ENCODE measurements at places on chromosomes 12 and 14. TPM values are rescaled to one million over a fixed set of nuclear protein-coding genes. Genes with fewer than 3 reads are reported as not detected.

The PRB2 gene
- polyA plus RNA-seq = not detected

The A2M gene
- 2,622 TPM for polyA plus RNA-seq

DNA sequence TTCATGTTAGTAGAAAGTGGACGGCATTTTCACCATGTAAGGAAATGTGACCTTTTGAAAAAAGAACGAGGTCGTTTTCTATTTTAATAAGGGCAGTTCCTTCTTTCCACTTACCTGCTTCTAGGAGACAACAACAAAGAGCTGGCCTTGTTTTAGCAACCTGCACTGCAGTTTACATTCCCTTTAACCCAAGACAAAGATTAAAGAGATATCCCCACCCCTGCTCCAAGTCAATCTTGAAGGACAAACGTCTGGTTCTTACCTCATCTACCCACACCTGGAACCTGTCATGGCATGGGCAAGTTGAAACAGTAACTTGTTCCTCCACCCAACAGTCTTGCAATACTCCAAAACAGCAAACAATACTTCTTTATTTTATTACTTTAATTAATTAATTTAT, 32.7 kb downstream of the ZCCHC8 start:
- H3K27ac ChIP-seq = no peak overlapping the region
- no peaks in the 10 kb centered on the region for H3K27me3 ChIP-seq
- H3K4me3 ChIP-seq = no peak overlapping the region
- no peaks in the 10 kb centered on the region for H3K4me1 ChIP-seq

DNA sequence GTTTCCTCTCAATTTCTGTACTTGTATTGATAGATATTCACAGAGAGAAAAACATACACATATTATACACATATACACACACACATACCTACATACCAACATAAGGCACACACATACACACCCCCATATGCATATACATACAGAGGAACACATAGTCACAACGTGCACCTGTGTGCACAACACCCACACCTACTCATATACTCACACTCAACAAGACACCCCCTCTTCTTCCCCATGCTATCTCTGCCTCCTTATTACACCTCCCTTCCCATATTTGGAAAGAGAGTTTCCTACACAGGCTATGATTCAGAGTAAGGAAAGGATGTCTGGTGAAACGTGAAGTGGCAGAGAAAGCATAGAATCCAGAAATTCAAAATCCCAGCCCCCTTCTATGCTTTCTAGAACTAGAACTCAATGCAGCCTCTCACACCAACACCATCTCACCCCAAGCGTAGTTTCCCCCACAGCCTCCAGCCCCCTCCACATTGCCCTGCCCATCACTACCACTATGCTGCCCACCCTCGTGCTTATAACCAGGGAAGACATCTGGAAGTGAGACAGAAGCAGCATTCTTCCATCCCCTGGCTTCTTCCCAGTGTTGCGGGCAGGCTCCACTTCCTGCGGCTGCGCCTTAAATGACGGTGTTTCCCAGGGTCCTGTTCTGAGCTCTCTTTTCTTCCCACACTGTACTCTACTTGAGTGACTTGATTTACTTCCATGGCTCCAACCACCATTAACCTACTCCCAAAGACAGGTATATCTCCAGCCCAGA, 2.4 kb downstream of the RNASE8 start:
- H3K36me3 ChIP-seq = no peaks in the 10 kb centered on the region
- peak overlapping the region; percentile 93 for H3K27ac ChIP-seq

DNA sequence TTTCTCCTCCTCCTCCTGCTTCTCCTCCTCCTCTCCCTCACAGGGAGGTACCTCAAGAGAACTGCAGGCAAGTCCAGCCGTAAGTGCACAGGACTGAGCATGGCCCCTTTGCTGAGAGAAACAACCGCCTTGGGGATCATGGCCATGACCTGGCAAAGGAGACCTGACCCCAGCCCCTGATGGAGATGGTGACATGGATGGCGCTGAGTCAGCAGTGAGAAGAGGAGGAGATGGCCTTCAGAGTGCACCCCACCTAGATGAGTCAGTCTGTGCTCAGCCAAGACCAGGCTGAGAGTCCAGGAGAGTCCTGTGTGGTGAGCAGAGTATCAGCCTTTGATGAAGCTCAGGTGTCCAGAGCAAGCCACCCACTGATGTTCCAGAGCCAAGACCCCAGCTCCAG, 36.4 kb downstream of the MEG3 start:
- H3K4me1 ChIP-seq = no peaks in the 10 kb centered on the region
- H3K36me3 ChIP-seq = no peaks in the 10 kb centered on the region
- DNase-seq = no peak
- no peak overlapping the region for H3K27ac ChIP-seq

- H3K36me3 ChIP-seq = no peaks in the 10 kb centered on the region
- H3K4me3 ChIP-seq = no peak overlapping the region
- no peak overlapping the region for H3K27ac ChIP-seq
These were observed 50.7 kb upstream of the MAP1LC3B2 start for GRCh38 chr12:116508145-116509121.

DNA sequence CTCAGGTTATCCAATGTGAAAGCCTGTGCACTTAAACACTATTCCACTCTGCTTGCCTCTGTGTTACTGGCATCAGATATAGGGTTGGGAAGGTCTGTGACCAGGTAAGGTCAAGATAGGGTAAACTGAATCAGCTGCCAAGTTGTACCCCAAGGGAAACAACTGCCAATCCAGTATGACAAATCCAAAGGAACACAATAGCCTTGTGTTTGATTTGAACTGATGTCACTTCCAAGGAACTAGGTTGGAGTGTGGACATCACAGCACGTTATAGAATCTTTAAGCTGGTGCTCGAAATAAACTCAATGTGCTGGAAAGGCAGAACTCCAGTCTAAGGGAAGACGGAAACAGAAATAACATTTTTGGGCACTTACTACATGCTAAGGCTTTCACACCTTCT, 223.4 kb upstream of the BTG1 start:
- H3K4me1 ChIP-seq = no peaks in the 10 kb centered on the region
- no peaks in the 10 kb centered on the region for H3K27me3 ChIP-seq
- H3K36me3 ChIP-seq = no peaks in the 10 kb centered on the region
- DNase-seq = no peak

GRCh38 chr12:68113644-68114043, 45.9 kb downstream of the IFNG start:
- H3K4me1 ChIP-seq = no peaks in the 10 kb centered on the region
- DNase-seq = no peak
- H3K36me3 ChIP-seq = no peaks in the 10 kb centered on the region

- no peaks in the 10 kb centered on the region for H3K36me3 ChIP-seq
- H3K27me3 ChIP-seq = no peaks in the 10 kb centered on the region
These were observed 19.3 kb downstream of the GXYLT1 start for GRCh38 chr12:42125388-42125767.

The BIN2 gene
- polyA plus RNA-seq = 1.9 TPM

DNA sequence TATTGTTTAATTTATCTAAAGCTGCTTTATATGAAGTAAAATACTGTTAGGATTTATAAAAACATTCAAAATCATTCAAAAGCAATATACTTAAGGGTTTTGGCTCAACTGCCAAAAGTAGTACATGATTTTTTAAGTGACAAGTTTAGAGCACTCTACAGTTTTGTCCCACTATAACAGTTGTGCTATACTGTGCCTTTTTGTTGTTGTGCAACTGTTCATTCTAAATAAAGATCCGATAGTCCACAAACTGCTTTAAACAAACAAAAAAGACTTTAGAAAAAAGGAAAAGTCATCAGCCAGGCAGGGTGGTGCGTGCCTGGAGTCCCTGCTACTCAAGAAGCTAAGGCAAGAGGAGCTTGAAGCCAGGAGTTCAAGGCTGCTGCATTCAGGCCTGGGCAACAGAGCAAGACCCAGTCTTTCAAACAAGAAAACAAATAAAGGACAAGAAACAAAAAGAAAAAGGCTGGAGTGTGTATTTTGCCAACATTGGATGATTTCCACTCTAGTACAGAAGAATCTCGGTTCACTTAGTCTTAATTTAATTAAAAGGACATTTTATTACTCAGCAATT, 7.3 kb downstream of the C2CD5 start:
- no peak overlapping the region for H3K4me3 ChIP-seq
- H3K4me1 ChIP-seq = peaks cover 5% of the 10 kb centered on the region
- H3K36me3 ChIP-seq = peaks cover 5% of the 10 kb centered on the region
- H3K27me3 ChIP-seq = no peaks in the 10 kb centered on the region
- H3K27ac ChIP-seq = no peak overlapping the region
- DNase-seq = no peak

- H3K27ac ChIP-seq = no peak overlapping the region
- no peaks in the 10 kb centered on the region for H3K36me3 ChIP-seq
- DNase-seq = no peak
- H3K27me3 ChIP-seq = no peaks in the 10 kb centered on the region
- no peak overlapping the region for H3K4me3 ChIP-seq
These were observed 29.0 kb downstream of the PTPRQ start for GRCh38 chr12:80472911-80473500.

- H3K4me1 ChIP-seq = no peaks in the 10 kb centered on the region
- no peak for DNase-seq
- H3K36me3 ChIP-seq = no peaks in the 10 kb centered on the region
- H3K27me3 ChIP-seq = no peaks in the 10 kb centered on the region
- no peak overlapping the region for H3K4me3 ChIP-seq
These were observed 17.8 kb upstream of the BCL7A start for GRCh38 chr12:122003651-122004611.

Measured in liver (tissue), 10 donors.